Activated naive CD8-positive, alpha-beta T cell treated with anti-CD3 and anti-CD28 coated beads for 36 hours (primary cell): ENCODE measurements at places on chromosomes 5 and 9.

GRCh38 chr5:38994324-38994927, 79.8 kb downstream of the RICTOR start:
- H3K27ac ChIP-seq = no peak overlapping the region
- no peak for DNase-seq

DNA sequence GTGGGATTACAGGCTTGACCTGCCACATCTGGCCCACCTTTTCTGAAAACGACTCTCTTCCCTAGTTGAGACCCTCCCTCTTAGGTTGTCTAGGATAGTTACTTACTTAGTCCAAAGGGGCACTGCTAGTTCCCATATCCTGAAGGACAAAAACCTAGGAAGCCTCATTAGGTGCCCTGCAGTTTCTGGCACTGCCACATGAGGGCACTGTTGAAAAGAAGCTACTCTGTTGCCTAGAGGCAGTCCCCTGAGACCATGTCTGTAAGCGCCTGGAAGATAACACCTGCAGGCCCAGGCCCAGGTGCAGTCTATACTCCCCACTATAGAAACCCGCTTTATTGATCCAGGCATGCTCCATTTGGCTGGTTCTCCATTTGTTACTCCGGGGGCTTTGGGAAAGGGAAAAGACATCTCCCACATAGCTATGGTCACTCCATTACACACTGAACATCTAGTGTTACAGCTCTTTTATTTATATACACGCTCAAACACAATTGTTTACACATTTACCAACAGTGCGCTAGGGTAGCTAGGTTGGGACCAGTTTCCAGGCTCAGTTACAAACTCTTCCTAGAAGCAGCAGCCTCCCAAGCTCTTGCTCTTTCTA, 73.4 kb upstream of the PPARGC1B start:
- no peak overlapping the region for H3K4me3 ChIP-seq
- H3K27me3 ChIP-seq = peaks cover 6% of the 10 kb centered on the region
- no peak overlapping the region for H3K27ac ChIP-seq
- H3K4me1 ChIP-seq = no peaks in the 10 kb centered on the region

DNA sequence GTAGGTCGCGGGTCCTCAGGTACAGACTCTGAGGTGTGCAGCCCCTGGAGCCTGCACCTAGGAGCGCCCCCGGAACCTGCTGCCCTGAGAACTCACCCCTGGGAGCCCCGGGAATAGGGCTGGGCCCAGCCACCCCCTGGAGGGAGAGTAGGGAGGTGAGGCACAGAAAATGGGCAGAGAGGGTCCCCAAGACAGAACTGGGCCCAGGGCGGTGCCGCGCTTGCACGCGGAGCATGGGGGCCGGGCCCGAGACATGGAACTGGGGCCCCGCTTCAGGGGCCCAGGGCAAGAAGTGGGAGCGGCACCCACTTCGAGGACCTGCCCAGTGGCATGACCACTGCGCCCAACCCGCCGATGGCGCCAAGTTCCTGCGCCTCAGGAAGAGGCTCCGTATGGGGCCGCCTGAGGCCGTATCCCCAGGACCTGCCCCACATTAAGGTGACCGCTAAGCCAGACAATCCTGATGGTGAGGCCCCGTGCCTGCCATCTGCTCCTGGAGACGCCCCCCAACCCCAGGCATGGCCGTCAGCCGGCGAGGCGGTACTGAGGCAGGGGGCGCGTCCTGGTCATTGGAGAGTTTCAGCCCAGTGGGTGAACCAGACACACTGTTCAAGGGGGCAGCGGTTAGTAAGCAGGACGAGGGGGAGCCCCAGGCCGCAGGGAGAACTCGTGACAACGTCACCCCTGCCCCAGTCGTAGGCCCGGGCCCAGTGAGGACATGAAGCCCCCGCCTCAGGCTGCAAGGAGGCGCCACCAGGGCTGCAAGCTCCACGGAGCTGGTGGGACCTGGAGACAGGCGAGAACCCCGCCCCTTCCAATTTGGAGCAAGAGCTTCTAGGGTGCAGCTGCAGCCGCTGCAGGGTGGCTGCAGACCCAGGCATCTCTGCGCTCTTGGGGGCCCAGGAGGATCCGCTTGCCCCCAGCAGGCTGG, 89.5 kb upstream of the PUM3 start:
- no peaks in the 10 kb centered on the region for H3K4me1 ChIP-seq
- H3K36me3 ChIP-seq = no peaks in the 10 kb centered on the region
- peaks cover 3% of the 10 kb centered on the region for H3K27me3 ChIP-seq
- H3K27ac ChIP-seq = no peak overlapping the region
- no peak for DNase-seq
- H3K4me3 ChIP-seq = no peak overlapping the region

DNA sequence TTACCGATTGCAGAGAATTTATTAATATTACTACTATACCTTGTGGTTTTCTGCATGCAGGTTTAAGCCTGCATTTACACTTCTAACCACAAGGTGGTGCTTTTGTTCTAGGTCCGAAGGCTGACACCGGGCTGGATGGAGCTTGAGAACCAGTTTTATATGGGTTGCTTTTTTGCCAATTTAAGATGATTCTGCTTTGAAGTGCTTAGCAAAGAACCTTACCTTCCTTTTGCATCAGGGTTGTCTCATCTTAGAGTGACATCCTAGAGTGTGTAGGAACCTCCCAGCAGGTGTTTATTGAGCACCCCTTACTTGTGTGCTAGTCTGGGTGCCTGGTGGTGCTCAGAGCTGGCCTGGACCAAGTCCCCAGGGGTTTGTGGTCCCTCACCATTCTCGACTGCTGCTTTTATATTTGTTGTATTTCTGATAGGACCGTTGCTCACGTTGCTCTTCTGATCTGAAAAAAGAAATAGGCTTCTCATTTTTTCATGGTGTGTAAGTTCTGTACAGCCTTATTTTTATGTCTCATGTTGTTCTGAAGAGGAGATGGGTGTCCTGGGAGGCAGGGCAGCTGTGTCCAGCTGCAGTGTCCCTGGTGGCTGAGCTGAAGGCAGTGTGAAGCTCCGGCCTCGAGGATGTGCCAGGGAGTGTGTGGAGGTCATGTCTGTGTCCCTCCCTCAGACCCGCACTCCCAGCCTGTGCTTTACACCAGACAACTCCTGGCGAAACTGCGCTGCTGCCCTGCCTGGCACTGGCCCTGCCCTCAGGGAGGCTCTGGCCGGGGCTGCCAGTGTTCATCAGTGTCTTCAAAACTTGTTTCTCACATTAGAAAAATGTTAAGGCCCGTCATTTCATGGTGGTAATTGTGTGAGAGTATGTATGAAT, 54.3 kb downstream of the EHMT1 start:
- H3K36me3 ChIP-seq = peaks cover 15% of the 10 kb centered on the region
- DNase-seq = peak; percentile 16
- H3K4me3 ChIP-seq = no peak overlapping the region
- no peak overlapping the region for H3K27ac ChIP-seq
- H3K27me3 ChIP-seq = no peaks in the 10 kb centered on the region

- peaks cover 92% of the 10 kb centered on the region for H3K27me3 ChIP-seq
- no peak for DNase-seq
- no peaks in the 10 kb centered on the region for H3K36me3 ChIP-seq
- peaks cover 15% of the 10 kb centered on the region for H3K4me1 ChIP-seq
- H3K27ac ChIP-seq = no peak overlapping the region
- H3K4me3 ChIP-seq = no peak overlapping the region
Observed at GRCh38 chr9:88837731-88838130, 153.5 kb upstream of the S1PR3 start.

DNA sequence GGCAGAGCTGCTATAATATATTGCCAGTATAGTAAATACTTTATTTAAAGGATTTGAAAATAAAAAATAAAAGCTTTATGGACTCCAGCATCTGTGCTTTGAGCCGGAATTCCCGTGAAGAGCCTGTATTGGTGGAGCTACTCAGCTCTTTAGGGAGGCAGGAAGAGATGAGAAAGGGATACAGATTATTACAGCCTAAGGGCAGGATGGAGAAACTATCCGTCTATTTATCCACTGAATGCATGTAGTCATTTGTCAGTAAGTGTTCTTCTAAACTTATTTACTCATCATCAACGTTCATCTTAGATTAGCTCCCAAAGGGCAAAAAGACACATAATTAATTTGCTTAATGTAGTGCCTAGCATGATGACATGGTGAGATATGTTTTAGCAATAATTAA, 48.4 kb downstream of the SLC1A1 start:
- H3K27ac ChIP-seq = no peak overlapping the region
- peaks cover 9% of the 10 kb centered on the region for H3K4me1 ChIP-seq
- peaks cover 1% of the 10 kb centered on the region for H3K36me3 ChIP-seq
- no peak for DNase-seq

DNA sequence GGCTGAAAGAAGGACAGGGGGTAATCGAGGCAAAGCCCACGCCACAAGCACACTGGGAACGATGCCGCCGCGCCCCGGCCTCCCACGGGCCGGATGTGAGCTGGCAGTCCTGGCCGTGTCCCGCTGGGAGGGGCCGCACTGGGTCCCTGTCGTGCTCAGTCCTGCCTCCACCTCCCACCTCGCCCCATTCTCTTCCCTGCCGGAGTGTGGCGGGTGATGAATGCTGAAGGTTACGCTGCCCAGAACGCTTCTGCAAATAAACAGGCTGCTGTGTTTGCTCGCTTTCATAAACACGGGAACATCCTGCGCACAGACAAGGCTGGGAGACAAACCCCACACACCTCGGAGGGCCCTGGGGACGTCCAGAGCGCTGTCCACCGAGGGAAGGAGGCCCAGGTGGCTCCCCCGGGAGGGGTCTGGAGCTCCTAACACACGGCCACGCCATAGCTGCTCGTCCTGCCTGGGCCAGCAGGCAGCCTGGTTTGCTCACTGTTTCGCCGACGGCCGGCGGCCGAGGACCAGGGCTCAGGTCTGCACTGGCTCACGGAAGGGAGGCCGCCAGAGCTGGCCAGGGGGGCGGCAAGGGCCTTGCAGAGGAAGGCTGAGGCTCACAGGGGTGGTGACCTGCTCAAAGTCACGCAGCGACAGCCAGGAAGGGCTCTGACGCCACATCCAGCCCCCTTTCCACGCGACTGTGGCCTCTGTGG, 2.3 kb downstream of the DNLZ start:
- H3K27ac ChIP-seq = no peak overlapping the region
- no peaks in the 10 kb centered on the region for H3K27me3 ChIP-seq
- peaks cover 2% of the 10 kb centered on the region for H3K4me1 ChIP-seq
- H3K4me3 ChIP-seq = no peak overlapping the region
- H3K36me3 ChIP-seq = no peaks in the 10 kb centered on the region
